ENCODE measurements at places on chromosomes 11 and 22. TPM values are rescaled to one million over a fixed set of nuclear protein-coding genes. Genes with fewer than 3 reads are reported as not detected.

DNA sequence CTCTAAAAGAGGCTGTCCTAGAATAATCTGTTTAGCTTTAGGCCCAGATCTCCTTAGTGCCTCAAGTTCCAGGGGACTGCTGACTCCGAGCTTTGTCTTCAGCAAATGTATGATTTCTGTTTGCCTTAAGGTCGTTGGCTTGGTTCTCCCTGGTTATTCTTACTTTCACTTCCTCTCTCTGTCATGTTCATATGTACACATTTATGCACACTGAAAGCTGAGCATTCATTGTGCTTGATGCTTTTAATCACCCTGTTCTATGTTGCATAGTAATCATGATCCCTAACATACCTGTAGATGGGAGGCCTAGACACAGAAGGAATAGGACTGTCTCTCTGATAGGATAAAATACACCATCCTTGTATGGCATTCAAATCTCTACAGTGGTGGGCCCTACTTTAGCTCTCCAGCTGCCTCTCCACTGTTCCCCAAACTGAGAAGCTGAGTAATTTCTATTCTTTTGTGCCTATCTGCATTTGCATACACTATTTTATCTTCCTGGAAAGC lies 7.2 kb downstream of the PPFIBP2 start:
- DNase-seq: peak; percentile 14

DNA sequence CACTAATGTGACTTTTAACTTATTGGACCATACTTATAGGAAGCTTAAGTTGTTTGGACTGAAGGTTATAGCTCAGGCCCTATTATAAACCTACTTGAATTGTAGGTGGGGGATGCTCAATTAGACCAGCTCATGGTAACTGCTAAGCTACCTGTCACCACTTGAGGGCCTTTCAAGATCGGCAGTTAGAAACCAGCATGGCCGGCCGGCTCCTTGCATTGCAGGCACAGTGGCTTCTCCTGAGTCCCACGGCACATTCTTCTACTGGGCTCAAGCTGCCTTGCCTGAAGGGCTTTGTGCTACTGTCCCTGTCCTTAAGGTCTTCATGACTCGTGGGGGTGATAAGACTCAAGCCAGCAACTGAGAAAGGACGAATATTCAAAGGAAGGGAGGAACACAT lies 70.8 kb downstream of the TBC1D22A start:
- DNase-seq: no peak

- DNase-seq: no peak
These were observed 21.9 kb upstream of the RTL6 start for GRCh38 chr22:44519886-44520285.

DNA sequence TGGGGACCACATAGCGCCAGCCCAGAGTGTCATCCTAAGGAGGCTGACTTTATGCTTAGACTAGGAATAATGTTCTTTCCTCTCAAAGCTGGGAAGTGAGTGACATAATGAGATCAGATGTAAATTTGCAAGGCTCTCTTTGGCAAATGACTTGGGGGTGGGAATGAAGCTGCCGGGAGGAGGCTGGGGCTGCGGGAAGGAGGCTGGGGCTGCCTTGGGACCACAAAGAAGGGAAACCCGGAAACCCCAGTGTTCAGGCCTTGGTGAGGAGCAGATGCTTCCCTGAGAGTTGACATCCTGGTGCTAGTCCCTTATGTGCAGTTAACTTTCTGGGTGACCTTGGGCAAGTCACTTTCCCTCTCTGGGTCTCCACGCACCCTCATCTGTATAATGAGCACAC lies 182.0 kb downstream of the CHST1 start:
- DNase-seq: no peak

DNA sequence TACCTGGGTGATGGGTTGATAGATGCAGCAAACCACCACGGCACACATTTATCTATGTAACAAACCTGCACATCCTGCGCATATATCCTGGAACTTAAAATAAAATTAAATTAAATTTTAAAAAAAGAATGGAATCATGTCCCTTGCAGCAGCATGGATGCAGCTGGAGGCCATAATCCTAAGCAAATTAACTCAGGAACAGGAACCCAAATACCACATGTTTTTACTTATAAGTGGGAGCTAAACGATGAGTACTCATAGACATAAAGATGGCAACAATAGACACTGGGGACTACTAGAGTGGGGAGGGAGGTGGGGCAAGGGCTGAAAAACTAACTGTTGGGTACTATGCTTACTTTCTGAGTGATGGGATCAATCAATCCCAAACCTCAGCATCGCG lies 40.9 kb downstream of the CWC15 start:
- DNase-seq: no peak

GRCh38 chr22:49236541-49237075 lies 591.1 kb downstream of the BRD1 start:
- DNase-seq: no peak

GRCh38 chr11:34525888-34526657 lies 12.5 kb upstream of the ELF5 start:
- DNase-seq: no peak

DNA sequence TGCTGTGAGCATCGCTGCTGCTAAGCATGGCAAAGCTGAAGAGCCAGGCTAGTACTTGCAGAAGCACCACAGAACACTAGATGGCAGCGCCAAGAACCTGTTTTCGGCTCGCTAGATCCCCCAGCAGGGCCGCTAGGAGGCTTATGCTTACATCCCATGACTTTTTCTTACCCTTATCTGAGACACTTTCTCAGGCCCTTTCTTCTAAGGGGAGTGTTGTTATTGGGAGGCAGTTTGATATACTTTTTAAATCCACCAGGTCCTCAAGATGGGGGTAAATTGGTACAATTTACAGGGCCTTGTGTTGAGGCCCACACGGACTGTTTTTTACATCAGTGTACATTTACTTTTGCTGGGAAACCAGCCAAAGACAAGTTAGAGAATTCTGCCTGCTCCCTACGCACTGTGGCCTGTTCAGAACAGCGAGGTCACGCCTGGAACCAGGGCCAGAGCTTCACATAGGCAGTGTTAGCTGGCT lies 4.0 kb downstream of the TRIM6 start:
- peak; percentile 90 for DNase-seq

DNA sequence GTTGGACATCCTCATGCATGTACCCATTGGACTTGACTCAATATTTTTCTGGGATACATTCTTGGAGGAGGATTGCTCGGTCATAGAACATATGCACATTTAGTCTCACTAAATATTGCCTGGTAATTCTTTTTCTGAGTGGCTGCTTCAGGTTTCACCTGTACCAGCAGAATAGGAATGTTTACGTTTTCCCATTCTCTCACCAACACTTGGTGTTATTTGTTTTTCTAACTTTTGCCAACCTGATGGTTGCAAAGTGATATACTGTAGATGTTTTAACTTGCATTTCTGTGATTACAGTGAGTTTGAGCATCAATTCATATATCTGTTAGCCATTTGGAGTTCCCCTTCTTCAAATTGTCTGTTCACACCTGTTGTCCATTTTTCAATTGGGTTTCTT lies 1.3 kb upstream of the MRGPRD start:
- no peak for DNase-seq

- no peak for DNase-seq
These were observed 38.7 kb downstream of the MYO18B start for GRCh38 chr22:25780673-25781072.

Gene ADAMTS15
- total RNA-seq: 22.9 TPM

Gene OR8G1
- not detected for total RNA-seq

Gene GNAZ
- 5.0 TPM for total RNA-seq

All from lung (tissue), 17 donors.